ENCODE measurements at places on chromosomes 12 and 14.

- DNase-seq = no peak
Measured at GRCh38 chr14:50740856-50741255, 72.8 kb upstream of the SAV1 start.

- no peak for DNase-seq
Measured at GRCh38 chr12:70964867-70965510, 44.5 kb upstream of the PTPRR start.

DNA sequence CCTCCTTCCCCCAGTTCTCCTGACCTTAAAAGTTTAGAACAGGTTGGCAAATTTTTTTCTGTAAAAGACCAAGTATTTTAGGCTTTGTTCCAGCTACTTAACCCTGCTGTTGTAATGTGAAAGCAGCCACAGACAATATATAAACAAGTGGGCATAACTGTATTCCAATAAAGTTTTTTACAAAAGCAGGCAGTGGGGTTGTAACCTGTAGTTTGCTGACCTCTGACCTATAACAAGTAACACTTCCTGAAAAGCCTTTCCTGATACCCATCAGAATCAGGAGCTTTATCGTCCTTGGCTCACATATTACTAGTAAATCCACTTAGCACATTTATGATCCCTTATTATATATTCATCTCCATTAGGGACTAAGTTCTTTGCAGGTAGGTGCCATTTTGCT lies 13.1 kb upstream of the SMARCC2 start:
- no peak for DNase-seq

- no peak for DNase-seq
Measured at GRCh38 chr14:36723530-36723929, 61.9 kb downstream of the PAX9 start.

DNA sequence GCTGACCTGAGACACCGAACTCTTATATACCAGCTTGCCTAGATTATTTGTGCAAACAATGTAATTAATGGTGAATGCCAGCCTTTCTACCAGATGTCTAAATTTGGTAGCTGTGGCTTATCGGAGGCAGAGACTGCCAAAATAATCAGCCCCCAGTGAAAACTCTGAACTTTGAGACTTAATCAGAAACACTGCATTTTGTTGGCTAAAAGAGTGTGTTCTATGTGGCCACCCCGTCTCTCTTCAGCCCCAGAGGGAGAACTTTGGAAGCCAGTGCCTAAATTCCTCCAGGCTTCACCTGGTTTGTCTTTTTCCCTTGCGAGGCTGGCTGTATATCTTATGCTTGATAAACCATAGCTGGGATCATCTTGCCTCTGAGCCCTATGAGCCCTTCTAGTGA lies 90.1 kb downstream of the LMNTD1 start:
- DNase-seq = no peak

- DNase-seq = peak; percentile 97
Measured at GRCh38 chr12:132593938-132594358, 16.4 kb downstream of the LRCOL1 start.

- DNase-seq = no peak
Measured at GRCh38 chr12:131046813-131047788, 93.4 kb downstream of the ADGRD1 start.

DNA sequence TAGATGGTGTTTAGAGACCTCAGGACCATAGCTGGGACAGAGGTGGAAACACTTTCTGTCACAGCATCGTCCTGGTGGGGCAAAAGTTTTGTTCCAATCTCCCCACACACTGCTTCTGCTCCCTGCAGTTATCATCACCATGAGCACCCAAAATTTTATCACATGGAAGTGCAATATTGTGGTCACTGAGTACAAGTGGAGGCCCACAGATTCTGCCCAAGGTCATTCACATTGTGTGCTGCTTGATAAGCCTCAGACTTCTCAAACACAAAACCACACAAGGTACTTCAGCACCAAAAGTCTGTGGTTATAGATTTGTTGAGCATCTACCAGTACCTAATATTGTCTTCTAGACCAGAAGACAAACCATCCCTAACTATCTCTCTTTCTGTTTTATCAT lies 554 bp upstream of the KRT77 start:
- DNase-seq = no peak

- DNase-seq = no peak
Measured at GRCh38 chr12:49559011-49559675, 8.8 kb downstream of the MCRS1 start.

DNA sequence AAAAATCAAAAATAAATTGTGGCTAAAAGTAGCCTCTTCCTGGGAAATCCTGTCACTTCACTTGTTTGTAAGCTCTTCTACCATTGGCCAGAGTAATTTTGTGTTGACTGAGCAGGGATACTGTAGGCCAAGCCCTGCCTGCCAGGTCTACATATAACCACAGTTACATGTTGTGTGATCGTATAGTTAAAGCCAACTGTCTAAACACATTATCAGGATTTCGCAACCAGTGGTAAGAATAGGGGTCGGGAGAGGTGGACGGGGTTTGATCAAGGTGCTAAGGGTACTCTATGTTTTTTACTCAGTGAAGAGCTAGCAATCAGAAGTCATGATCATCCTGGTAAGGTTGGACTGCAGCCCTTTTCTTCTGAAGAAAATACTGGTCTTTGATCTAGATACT lies 13.4 kb downstream of the ANKRD13A start:
- no peak for DNase-seq

- no peak for DNase-seq
Measured at GRCh38 chr12:105321125-105321524, 9.4 kb upstream of the C12orf75 start.

- no peak for DNase-seq
Measured at GRCh38 chr12:53205747-53206419, 1.2 kb downstream of the ITGB7 start.

- no peak for DNase-seq
Measured at GRCh38 chr12:9237286-9237685, 29.1 kb upstream of the PZP start.

DNA sequence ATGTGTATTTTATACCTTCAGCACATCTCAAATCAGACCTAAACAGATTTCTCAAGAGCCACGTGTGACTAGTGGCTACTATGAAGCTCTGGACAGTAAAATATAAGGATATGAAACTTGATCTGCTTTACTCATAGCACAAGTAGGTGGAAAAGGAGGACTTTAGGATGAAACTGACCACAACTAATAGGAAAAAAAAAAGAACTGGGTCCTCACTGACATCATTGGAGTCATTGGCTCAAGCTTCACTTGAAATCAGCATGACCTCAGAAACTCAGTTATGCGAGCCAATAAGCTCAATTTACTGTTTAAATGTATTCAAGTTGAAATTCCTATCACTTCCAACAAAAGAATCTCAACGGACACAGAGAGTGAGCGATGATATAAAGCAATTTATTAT lies 34.1 kb upstream of the CIT start:
- DNase-seq = no peak

DNA sequence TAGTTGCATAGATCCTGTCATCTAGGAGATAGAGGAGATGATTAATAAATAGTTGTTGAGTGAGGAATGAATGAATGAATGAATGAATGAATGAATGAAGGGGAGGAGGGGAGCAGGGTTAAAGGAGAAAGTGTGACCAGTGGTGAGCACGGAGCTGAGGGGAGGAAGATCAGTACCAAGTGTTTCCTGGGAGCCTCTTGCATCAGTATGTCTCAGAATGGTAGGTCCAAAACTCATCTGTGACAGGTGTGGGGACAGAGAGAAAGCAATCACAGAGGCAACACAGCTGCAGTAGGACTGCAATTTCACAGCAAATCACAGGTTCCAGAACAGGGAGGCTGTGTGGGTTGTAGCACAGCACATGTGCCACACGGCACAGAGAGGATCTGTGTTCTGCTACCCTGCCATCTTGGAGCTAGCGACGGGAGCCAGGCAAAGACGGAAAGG lies 14.5 kb upstream of the TNFRSF1A start:
- DNase-seq = no peak

GRCh38 chr12:97940629-97941028 lies 478.0 kb downstream of the RMST start:
- DNase-seq = no peak

DNA sequence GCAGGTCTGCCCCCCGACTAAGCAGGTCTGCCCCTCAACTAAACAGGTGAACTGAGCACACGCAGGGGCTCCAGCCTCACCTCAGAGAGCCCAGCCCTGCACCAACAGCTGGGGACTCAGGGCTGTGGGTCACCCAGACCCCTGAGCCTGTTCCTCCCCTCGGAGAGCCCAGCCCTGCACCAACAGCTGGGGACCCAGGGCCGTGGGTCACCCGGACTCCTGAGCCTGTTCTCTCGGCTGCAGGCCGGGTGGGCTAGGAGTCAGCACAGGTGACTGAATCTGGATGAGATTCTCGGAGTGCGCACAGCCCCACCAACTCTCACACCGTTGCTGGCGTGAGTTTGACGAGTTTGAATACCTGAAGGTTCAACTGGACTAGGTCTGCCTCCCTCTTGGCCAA lies 20.3 kb upstream of the ANKLE2 start:
- DNase-seq = no peak

GRCh38 chr12:80325167-80325959 lies 118.7 kb upstream of the PTPRQ start:
- DNase-seq = no peak

GRCh38 chr12:48164451-48164850 lies 7.1 kb upstream of the ASB8 start:
- no peak for DNase-seq

DNA sequence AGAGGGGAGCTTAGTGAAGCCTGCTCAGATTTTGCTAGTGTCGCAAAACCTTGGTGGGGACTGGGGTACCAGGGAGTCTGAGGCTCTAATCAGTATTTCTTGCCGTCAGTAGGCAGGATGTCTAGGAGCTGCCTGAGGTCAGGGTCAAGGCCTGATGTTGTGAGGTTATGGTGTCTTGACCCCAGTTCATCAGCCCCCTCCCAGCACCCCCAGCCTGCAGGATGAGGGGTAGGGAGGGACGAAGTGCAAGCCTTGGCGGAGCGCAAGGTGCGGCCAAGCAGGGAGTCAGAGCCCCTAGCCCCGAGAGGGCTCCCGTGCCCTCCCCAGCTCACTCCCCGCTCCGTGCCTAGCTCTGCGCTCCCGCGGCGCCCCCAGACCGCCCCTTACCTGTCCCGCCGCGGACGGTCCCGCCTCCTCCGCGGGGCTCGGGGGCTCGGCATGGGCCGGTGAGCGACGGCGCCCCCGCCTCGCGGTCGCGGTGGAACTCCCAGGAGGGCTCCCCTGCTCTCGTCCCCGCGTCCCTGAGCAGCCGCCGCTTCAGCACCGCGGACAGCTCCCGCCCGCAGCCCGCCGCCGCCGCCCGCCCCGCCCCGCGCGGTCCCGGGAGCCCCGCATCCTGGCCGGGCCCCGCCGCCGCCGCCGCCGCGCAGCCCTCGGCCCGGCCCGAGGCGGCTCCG lies 347 bp downstream of the SYNDIG1L start:
- DNase-seq = peak; percentile 78

- DNase-seq = no peak
Measured at GRCh38 chr14:92844204-92844603, 50.1 kb downstream of the GOLGA5 start.

GRCh38 chr12:6463216-6463615 lies 7.3 kb downstream of the VAMP1 start:
- no peak for DNase-seq

DNA sequence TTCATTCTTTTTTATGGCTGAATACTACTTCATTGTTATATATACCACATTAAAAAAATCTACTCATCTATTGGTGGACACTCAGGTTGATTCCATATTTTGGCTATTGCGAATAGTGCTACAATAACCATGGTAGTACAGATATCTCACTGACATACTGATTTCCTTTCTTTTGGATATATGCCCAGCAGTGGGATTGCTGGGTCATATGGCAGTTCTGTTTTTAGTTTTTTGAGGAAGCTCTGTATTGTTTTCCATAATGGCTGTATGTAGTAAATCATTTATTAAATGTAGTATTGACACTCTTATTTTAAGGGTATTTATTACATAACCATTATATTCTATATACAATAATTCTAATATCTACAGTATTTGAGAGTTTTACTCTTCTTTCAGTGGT lies 43.7 kb downstream of the PTCSC3 start:
- DNase-seq = no peak

Measured in HAP-1 (cell line).